ENCODE measurements at places on chromosomes 3 and 15.

- no peak for DNase-seq
Measured at GRCh38 chr3:29312960-29313452, 32.1 kb downstream of the RBMS3 start.

- DNase-seq, result no peak
Measured at GRCh38 chr3:189516039-189516438, 115.2 kb upstream of the TP63 start.

DNA sequence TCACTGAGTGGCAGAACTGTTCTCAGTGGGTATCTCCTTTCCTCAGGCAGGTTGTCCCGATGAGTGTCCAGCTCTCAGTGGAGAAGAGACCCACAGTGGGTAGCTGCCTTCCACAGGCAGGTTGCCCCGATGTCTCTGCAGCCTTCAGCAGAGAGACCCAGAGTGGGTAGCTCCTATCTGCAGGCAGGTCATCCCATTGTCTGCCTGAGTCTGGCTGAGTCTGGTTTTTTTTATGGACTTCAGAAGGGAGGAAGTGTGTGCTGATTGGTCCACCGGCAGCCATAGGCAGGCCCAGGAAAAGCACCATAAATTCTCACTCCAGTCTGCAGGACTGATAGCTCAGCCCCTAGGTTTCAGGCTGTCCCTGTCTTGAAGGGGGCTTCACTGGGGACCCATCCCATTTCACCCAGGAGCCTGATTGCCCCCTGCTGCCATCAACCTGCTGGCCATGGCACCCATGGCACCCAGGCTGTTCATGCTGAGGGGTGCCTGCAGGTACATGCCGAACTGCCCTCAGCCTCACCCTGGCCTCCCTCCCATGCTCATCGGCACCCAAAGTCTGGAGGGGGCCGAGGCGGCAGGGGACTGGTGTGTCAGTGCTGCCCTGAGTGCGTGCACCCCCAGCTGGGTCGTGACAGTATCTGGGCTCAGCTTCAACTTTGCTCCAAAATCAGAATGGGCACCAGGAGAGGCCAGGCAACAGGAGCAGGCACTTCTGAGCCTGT lies 3.6 kb upstream of the LIMD1 start:
- no peak for DNase-seq

GRCh38 chr15:60854858-60855564 lies 374.1 kb downstream of the RORA start:
- no peak for DNase-seq

DNA sequence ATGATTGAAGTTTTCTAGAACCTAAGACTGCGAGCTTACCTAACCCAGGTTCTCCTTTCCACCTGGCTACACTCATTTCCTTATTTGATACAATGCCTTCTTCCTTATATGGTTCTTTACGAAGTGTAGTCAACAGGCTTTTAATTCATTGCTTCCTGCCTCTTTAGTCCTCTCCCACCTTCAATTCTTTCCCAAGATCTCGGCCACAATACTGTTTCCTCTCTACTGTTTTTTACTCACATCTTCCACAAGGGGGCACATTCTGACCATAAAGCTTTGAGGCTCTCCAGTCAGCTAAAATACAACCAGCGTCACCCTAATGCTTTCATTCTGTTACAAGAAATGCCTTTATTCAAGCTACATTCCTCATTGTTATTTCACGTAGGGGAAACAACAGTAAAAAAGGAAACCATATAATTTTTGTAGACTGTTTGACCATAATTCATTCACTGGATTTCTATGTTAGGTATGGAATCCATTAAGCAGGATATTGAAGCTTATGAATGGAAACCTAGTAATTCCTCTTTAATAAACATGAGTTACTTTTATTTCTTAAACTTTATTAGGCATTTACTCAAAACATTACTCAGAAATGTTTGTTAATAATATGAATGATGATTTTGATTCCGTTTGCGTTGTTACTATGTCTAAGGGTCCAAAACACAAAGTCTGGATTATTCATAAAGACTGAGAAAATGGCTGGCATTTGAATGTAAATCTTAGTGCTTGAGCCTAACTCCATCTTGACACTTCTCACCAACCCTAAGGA lies 29.5 kb upstream of the VEPH1 start:
- no peak for DNase-seq

- no peak for DNase-seq
Measured at GRCh38 chr3:127718916-127719290, 46.2 kb downstream of the ABTB1 start.

DNA sequence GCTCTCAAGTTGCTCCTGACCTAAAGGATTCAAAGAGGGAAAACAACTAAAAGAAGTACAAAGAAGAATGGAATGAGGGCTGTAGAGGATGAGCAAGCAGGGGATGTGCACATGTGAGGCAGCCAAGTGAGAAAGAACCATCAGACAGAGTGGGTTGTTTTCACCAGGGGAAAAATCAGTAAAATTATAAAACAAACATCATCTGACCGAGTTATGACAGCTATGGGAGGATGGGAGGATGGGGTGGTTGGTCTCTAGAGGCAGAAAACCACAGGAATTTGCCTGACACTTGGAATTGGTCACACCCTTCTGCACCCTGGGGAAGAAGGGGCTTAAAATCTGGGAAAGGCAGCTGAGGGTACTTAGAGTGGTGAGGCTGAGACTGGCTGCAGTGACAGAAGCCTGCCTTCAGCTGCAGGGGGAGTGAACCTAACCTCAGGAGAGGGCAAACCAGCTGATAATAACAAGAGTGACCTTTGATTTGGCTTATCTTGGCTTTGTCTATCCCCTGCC lies 10.1 kb downstream of the ARHGAP31 start:
- DNase-seq, result no peak

All from activated T-cell treated with anti-CD3 and anti-CD28 coated beads, Interleukin-2, amount 50 U/mL, for 1 hour (primary cell).